Stimulated activated CD8-positive, alpha-beta memory T cell treated with anti-CD3 and anti-CD28 coated beads, Interleukin-15, amount 100 ng/mL, for 24 hours (primary cell): ENCODE measurements at places on chromosomes 2 and 18.

DNA sequence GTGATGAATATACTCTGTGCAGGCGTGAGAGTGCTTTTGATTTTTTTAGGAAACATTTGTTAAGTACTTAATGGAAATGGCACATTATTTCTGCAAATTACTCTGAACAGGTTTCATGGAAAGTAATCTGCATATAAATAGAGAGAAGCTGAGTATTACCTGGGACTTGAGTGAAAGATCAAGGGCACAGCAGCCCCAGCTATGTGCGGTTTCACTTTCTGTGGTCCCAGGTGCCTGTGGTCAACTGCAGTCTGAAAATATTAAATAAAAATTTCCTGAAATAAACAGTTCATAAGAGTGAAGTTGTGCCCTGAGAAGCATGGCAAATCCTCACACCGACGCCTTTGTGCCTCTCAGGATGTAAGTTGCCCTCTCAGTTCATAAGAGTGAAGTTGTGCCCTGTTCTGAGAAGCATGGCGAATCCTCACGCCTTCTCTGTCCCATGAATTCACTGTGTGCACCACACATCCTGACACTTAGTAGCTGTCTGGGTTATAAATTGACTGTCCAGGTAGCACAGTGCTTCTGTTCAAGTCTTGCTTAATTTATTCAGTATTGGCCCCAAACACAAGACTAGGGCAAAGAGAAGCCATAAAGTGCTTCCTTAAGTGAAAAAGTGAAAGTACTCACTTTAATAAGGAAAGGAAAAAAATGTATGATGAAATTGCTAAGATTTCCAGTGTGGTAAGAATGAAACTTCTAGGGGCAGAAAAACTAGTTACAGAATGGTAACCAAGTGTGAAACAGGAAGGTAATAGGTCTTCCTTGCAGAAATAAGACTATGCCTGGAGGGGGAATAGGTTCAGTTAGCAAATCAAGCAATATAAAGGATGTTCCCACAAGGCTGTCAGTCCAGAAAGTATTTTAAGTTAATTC lies 4.3 kb upstream of the SNTG2 start:
- no peak for DNase-seq

DNA sequence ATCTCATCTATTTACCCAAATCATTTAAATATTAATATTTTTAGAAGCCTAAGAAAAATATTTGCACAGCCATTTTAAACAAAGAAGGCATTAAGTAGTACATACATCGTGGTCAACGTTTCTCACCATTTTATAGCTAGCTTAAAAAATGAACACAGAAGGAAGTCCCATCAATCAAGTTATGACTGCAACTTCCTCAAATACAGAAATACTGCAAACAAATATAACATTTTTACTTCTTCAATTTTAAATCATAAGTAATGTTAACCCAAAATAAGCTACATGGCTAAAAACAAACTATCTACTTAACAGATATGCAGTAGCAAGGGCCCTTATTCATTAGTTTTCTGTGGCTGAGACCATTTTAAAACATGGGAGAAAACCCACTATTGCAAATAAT lies 30.6 kb downstream of the ITSN2 start:
- DNase-seq, result no peak

GRCh38 chr2:150427298-150427697 lies 60.2 kb downstream of the RND3 start:
- no peak for DNase-seq

DNA sequence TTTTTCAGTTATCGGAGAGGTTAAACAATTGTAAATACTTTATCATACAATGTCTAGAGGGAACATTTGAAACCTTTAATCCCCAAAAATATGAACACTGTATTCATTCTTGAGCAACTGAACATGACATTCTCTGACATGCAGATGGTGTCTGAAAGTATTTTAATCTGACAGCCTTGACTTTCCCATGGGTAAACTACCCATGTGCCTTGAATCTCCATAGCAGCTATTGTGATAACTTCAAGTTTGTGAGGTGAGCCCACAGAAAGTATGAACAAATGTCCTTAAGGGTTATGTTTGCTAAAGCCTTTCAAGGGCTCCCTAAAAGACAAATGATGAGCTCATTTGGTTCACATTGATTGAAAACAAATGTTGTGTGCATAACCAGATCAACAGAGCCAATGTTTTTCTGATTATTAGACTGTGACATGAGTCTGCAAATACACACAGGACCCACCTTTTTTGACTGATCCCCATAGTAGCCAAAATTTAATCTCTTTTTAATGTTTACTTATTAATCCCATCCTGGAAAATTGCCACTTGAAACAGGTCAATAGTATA lies 1326.0 kb downstream of the LRP1B start:
- no peak for DNase-seq

GRCh38 chr2:171956135-171956825 lies 34.0 kb downstream of the HAT1 start:
- no peak for DNase-seq

DNA sequence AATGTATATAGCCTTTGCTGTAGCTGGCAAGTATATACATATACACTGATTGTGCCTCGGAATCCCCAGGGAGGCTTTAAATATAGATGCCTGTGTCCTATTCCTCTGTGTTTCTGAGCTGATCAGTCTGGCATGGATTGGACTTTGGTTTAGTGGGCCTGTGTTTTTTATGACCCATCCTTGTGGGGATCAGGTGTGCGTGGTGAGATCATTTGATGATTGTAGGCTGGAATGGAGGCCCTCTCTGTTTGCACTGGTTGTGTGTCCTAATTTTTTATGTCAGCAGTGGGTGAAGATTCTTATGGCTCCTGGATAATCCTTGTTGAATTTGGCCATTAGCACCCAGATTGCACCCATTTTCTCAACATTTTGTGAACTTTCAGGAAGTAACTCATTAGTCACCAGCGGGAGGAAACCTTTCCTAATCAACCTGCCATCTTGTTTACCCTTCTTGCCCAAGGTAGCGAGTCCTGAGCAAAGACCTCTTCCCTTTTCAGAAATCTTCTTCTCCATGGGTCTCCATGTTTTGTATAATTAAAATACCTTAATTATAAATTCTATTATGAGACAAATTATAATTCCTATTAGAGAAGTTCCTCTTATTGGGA lies 75.8 kb downstream of the UGGT1 start:
- no peak for DNase-seq

DNA sequence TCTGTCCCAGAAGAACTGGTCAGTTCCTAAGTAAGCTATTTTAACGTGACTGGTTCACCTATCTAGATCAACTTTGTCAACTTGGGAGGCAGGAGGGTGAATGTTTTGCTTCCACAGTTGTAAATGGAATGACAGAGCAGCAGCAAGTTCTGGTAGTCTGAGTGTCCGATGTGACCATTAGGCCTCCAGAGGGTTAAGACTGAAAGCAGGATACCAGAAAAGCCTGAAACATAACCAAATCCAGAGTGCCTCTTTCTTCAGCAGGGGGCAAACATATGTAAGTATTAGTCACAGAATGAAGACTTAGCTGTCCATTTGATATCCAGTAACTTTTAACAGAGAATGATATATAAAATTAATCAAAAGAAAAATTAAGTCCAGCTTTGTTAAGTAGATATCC lies 9.2 kb downstream of the HOXD3 start:
- DNase-seq, result no peak

DNA sequence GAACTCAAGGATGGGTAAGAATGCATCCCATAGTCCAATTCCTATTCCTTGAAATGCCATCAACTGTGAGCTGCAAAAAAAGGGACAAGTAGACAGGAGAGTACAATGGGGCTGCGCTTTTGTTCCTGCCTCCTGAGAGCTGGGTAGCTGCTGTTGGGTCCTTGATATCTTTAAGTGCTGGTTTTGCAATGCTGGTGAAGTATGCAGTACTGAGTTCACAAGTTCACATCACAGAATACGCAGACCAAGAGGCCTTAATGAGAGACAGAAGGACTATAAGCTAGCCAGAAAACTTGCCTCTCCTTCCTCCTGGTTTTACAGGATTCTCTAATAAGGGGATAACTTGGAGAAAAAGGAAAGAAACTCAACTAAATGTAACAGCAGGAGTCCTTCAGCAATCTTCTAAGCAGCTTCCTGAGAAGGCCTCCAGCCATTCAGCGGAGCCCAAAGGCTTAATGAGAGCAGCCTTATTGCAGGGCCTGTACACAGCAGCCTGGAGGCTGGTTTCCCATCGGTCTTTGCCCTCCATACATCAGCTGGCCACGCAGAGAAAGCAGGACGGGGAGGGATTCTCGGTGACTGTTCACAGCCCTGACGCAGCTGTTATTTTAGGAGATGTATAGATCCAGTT lies 293.1 kb downstream of the CDCA7 start:
- no peak for DNase-seq

DNA sequence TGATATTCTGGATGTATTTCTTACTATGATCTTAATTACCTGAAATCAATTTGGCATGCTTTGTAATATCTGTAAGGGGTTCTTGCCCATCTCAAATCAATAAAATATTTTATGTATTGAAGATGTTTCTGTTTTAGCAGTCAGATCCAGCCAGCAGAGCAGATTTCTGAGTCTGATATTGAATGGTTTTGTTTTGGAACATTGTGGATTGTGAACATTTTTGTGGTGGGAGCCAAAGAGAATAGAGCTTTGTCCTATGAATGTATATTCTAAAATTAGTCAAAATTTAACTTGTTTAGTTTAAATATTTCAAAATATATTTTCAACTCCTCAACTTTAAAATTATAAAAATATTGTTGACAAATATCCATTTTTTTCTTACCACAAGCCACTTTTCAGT lies 197.0 kb downstream of the UBE2E3 start:
- DNase-seq, result no peak
